ENCODE measurements at places on chromosomes 7 and 10.

- DNase-seq, result peak; percentile 64
- peak overlapping the region; percentile 7 for H3K4me3 ChIP-seq
- peaks cover 35% of the 10 kb centered on the region for H3K4me1 ChIP-seq
- H3K27ac ChIP-seq, result peak overlapping the region; percentile 86
- H3K27me3 ChIP-seq, result no peaks in the 10 kb centered on the region
Observed at GRCh38 chr10:103241262-103242011, 4.2 kb upstream of the RPEL1 start.

- H3K27me3 ChIP-seq, result no peaks in the 10 kb centered on the region
- no peak overlapping the region for H3K4me3 ChIP-seq
- H3K27ac ChIP-seq, result no peak overlapping the region
Observed at GRCh38 chr7:42123716-42124115, 113.3 kb downstream of the GLI3 start.

GRCh38 chr10:68112837-68113236, 3.5 kb downstream of the MYPN start:
- H3K27me3 ChIP-seq, result no peaks in the 10 kb centered on the region
- no peak overlapping the region for H3K27ac ChIP-seq
- no peak overlapping the region for H3K4me3 ChIP-seq

DNA sequence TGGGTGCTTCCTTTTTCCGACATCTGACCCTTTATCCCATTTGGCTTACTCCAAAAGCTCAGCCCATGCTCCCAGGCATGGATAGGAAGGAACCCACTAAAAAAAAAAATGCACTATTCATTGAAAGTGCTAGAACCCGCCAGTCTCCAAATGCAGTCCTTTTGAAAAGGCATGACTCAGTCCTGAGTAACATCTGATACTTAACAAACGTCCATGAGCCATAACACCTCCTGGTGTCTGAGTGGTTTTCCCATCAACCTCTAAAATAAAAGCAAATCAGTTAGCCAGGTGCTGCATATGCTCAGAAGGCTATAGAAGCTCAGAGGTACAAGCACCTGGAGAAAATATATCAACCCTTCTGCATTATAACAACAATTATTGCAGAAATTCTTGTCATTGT, 45.0 kb upstream of the CACUL1 start:
- H3K4me1 ChIP-seq, result peaks cover 15% of the 10 kb centered on the region
- no peak overlapping the region for H3K4me3 ChIP-seq
- no peak for DNase-seq
- H3K27ac ChIP-seq, result no peak overlapping the region
- no peaks in the 10 kb centered on the region for H3K27me3 ChIP-seq

DNA sequence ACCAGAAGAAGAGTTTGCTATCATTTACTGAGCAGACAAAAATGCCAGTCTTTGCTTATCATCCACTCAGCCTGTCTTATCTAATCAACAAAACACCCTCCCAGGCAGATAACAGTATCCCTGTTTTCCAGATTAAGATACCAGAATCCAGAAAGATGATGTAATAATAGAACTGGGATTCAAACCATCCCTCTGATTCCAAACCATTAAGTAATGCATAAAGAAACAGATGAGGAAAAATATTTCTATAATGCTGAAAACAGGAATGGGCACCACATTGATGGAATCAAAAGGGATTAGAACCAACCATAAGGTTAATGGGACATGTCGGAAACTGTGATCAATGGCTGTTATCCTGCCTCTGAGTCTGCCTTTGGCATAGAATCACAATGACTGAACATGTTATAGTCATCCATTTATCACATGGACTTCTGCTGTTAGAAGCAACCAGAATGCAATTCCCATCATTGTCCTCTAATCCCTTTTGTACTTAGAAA, 92.1 kb upstream of the RSU1 start:
- H3K4me1 ChIP-seq, result peaks cover 4% of the 10 kb centered on the region
- H3K27me3 ChIP-seq, result no peaks in the 10 kb centered on the region
- no peak overlapping the region for H3K27ac ChIP-seq
- no peak for DNase-seq
- no peaks in the 10 kb centered on the region for H3K36me3 ChIP-seq

DNA sequence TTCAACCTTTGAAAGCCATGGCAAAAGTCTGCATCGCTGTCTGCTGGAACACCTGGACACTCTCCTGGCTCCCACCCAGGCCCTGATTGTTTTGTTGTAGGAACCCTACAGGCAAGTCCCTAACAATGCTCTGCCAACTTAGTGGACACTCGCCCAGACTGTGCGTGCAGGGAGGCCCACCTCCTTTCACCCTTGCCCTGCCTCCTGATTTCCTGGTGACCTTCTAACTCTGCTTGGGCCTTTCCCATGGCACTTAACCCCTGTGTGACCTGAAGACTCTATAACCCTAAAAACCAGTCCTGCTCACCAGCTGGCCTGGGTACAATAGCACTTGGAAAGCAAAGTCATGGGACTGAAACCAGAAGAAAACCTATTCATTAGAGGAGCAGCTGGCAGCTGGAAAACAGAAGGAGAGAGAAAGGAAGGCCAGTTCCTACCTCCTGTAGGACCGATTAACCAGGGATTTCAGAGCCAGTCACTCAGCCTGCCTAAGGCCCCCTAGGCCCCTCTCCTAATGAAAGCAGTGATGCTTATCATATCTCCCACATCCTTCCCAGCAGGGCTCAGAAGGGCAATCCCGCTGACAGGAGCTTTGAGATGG, 82.7 kb upstream of the KMT2E start:
- DNase-seq, result no peak
- H3K36me3 ChIP-seq, result no peaks in the 10 kb centered on the region
- H3K27me3 ChIP-seq, result no peaks in the 10 kb centered on the region
- no peak overlapping the region for H3K27ac ChIP-seq
- H3K4me1 ChIP-seq, result peaks cover 30% of the 10 kb centered on the region

GRCh38 chr7:2941216-2941859, 97.2 kb upstream of the GNA12 start:
- H3K27me3 ChIP-seq, result peaks cover 56% of the 10 kb centered on the region
- no peak overlapping the region for H3K27ac ChIP-seq
- H3K4me1 ChIP-seq, result no peaks in the 10 kb centered on the region
- no peak overlapping the region for H3K4me3 ChIP-seq
- no peaks in the 10 kb centered on the region for H3K36me3 ChIP-seq

Data from suprapubic skin (tissue), 4 donors.